ENCODE measurements at places on chromosomes 3 and 15. TPM values are rescaled to one million over a fixed set of nuclear protein-coding genes. Genes with fewer than 3 reads are reported as not detected.

Gene TMEM158
- total RNA-seq, result 3.2 TPM

Gene PTH1R
- total RNA-seq, result 6.7 TPM

Gene TMEM266
- total RNA-seq, result not detected

- no peak for DNase-seq
Measured at GRCh38 chr15:93196135-93196670, 107.2 kb upstream of the RGMA start.

DNA sequence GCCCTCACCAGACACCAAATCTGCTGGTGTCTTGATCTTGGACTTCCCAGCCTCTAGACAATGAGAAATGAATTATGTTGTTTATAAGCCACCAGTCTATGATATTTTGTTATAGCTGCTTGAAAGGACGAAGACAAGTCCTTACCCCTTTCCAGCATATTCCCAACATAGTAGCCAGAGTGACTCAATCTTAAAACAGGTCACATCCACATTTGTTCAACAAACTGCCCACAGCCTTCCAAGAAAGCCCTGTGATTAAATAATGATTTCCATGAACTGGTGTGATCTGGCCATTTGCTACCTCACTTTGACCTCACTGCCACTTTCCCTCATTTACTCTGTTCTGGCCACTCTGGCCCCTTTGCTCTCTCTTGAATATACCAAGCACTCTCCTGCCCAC is 193.7 kb upstream of the CFAP20DC start:
- no peak for DNase-seq

Gene PATL2
- total RNA-seq, result 1.3 TPM

Data from aorta (tissue), 5 donors.